ENCODE measurements at places on chromosomes 3 and 15.

DNA sequence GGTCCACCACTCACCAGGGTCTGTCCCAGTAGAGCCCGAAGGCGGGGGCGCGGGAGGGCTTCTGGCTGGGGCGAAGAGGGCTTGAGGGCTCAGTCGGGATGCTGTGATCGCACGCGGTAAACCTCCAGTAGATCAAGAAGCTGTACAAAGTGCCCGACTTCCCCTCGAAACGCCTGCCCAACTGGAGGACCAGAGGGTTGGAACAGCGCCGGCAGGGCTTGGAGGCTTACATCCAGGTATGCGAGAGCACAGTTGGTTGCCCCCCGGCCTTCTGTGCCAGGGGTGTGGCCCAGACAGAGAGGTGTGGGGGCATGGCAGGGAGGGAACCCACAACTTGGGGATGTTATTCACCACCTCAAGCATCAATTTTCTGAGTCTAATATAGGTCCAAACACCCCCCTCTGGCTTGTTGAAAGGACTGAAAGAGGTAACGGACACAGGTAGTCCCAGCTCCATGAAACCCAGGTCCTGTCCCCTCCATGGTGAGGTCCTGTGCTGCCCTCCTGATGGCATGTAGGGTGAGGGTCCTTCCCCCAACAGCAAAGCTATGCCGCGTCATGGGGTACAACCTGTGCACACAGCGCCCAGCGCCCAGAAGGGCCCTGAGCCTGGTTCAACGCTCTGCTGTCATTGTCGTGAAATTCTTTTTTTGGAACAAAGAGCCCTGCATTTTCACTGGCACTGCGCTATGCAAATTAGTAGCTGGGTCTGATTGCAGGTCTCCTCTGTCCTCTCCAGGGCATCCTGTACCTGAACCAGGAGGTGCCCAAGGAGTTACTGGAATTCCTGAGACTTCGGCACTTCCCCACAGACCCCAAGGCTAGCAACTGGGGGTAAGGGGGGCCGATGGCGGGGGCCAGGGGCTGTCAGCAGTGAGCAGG, 1.2 kb downstream of the SNX22 start:
- DNase-seq, result no peak

- DNase-seq, result no peak
Observed at GRCh38 chr3:127722091-127722784, 49.5 kb downstream of the ABTB1 start.

DNA sequence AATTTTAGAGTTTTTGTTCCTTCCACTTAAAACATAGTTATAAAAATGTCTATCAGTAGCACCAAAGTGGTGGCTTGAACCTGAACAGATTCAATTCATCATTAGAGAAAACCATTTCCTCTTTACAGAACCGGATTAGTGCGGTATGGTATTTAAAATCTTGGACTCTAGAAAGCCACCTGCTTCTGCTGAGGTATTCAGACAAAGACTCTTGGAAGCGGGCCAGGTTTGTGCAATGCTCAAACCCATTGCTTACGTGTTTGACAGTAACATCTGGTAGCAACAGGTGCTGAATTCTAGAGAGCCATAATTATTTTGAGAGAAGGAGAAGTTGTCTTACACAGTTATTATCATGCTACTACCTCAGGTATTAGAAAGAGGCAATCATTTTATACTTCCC, 290.5 kb downstream of the NAALADL2 start:
- no peak for DNase-seq

DNA sequence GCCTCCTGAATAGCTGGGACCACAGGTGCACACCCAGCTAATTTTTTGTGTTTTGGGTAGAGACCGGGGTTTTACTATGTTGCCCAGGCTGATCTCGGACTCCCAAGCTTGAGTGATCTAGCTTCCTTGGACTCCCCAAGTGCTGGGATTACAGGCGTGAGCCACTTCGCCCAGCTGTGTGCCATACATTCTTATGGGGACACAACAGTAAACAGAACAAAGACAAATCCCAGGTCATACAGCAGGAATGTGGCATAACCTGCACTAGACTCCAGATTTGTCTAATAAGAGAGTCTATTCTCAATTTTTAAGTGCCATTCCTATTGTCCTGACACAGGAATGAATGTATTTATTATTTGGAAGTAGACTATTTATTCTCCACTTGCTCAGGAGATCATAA, 17.6 kb downstream of the ARL6IP5 start:
- no peak for DNase-seq

DNA sequence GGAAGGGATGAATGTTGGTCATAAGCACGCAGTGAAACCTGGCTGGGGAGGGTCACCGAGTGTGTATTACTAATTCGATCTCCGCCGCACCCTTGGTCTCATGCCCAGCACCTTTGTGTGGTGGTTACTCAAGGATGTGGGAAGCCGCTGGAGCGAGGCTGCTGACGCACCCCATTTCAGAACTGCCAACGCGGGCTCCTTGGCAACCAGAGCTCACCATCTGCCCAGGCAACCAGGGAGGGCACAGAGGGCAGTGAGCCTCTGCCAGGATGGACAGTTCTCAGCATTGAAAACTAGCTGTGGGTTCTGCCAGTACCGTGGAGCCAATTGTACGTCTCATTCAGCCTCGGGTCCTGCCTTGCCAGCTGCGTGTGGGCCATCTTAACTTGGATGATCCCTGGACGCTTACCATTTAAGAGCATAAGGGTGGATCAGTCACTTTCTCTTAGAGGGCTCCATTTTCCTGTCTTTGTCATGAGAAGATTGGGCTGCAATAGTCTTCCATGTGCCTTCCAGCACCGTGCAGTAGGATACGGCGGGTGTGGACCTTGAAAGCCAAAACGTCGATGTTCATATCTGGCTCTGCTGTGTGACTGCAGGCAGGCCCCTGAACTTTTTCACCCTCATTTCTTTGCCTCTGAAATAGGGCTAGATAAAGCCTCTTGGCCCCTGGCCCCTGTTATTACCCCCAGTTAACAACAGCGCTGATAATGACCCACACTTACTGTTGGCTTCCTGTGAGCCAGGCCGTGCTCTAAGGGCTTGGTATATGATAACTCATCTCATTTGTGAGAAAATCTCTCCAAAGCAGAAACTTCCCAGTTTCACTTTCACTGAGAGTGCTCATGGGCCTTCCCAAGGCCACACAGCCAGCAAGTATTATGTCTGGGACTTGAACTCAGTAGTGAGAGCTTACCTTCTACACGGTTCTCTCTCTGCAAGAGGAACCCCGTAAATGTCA, 238.8 kb downstream of the OPA1 start:
- no peak for DNase-seq

DNA sequence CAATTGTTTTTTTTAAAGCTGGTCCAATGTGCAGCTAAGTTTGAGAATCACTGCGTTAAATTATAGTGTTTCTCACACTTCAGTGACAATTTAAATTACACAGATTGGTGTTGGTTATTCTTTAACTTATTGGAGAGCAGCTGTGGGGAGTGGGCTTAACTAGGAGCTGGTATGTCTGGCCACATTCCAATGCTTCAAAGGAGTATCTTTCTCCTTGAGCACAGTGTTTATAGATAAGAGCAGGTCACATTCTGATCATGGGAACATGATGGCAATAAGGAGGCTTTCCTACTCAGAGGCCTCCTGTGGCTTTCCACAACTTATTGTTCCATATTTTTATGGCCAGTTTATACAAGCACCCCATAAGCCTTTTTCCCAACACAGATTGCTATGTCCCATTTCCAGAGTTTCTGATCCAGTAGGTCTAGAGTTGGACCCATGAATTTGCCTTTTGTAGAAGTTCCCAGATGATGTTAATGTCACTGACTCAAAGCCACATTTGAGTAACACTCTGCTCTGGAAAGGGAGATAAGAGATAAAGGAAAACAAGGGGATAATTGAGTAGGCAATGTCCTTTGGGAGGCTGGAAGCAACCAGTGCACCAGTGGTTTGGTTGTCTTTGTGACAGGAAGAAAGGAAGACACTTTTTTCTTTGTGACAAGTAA, 33.0 kb upstream of the PLSCR4 start:
- no peak for DNase-seq

DNA sequence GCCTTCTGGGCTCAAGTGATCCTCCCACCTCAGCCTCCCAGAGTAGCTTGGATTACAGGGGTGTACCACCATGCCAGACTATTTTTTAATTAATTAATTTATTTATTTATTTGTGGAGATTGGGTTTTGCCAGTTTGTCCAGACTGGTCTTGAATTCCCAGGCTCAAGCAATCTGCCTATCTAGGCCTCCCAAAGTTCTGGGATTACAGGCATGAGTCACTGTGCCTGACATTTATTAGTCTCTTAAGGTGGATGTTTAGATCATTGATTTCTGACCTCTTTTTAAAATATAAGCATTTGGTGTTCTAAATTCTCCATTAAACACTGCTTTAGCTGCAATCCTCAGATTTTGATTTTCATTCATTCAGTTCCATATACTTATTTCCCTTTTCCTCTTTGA, 15.6 kb downstream of the FBXW12 start:
- DNase-seq, result no peak

DNA sequence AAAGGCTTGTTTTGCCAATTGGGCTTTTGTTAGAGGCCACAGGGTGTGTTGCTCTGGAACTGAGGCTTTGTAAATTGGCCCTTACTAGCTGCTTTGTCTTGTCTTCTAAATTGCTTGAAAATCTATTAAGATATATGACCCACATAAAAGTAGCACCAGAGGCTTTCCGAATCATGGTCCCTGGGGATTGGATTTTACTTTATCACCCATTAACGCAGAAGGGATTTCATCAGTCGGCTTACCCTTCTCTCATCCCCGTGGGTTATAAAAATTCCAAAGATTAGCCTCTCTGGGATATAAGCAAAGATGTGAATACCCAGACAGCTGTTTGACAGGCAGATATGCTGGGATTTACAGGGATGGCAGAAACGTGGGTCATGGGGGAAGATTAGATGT, 98.3 kb upstream of the CHL1 start:
- DNase-seq, result no peak

DNA sequence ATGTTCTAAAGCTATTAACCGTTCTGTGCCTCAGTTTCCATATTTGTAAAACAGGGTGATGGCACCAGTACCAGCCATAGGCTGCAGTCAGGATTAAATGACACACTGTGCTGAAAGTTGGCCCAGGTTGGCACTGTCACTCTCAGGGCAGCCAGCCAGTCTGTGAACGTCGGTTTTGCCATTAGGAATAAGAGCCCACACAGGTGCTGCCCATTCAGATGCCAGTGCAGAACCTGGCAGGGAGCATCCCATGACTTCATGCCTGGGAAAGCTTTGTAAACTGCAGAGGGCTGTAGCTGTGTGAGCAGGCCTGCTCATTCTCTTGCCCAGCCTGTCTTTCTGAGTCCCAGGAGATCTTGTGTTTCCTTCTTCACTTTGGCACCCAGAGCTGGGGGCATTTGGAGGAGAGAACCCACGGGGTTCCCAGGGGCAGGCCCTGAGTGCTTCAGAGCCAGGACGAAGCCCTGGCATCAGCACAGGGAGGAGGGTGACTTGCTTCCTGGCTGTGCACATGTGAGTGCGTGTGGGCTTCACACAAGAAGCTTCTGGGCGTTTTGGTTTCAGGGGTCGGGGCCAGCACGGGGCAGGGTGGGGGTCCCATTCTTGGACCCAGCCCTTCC, 46.9 kb downstream of the ZNF710 start:
- DNase-seq, result no peak

DNA sequence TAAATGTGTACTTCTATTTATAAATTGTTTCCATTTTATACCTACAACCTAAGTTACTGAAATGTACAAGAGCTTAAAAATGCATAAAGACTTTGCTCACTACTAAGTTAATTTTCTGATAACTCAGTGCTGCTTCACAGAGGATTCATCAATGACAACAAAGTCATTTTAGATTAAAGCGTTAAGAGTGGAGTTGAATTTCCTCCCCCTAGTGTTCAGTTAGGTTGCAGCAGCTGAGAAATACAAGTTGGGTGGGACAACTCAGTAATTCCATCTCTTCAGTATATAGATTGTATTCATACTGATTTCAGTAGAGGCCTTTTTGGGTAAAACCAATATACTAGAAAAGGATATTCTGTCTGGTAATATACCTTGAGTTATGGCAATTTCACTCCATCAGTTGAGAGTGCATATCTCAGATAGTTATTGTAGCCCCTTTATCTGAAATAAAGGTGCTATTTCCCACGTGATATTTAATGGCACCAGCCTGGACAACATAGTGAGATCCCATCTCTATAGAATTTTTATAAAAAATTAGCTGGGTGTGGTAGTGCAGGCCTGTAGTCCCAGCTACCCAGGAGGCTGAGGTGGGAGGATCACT, 6.9 kb upstream of the RPL35A start:
- no peak for DNase-seq

DNA sequence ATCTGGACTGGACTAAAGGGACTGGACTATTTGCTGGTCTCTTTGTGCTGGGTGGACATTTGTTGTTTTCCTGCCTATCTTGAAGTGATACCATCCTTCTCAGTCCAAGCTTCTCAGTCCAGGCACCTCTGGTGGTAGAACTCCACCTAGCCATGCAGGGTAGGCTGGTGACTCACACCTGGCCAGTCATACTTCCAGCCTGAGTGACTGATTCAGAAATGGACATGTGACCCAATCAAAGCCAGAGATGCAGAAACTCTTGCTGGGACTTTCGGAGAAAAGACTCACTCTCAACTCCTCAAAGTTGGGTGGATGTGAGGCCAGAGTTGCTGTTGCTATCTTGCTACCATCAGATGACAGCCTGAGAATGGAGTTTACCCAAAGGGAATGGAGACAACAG, 5.6 kb upstream of the ASB14 start:
- no peak for DNase-seq

DNA sequence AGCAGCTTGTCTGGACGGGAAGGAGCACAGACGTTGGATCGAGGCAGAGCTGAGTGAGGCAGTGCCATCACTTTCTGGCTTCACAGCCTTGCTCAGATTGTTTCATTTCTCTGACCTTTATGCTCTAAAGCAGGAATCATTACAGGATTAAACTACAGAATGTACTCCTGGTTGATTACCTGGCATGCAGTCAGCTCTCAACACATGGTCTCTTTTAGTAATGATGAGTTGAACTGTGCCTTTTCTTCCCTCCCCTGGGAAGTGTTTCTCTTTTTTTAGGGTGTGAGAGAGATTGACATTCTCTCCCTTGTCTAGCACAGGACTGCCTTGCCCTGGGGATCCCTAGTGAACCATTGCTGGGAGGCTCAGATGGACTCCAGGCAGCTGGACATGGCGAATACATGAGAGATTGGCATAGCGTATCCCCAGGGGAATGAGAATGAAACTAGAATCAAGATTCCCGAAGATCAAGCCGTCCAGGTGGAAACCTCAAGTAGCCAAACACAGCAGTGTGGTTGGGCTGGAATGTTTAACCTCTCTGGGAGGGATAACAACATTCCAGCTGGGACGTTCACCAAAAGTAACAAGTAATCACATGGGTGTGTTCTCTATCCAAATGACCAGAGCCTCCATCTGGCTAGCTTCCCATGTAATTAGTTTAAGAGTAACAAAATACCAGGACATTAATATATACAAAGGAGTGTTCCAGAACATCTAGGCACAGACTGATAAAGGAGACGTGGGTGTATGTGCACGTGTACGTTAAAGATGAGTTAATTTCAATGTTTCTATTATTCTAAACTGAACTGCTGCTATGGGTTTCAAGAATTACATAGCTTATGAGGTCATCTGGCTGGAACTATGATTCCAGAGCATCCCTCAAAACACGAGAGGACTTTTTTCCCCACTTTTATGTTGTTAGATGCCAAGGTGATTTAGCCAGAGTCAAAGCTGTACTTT, 118.6 kb upstream of the NR2E3 start:
- no peak for DNase-seq

- no peak for DNase-seq
Observed at GRCh38 chr3:131898346-131898745, 136.5 kb downstream of the CPNE4 start.

Data from cortex of kidney (tissue), 1 donor.